ENCODE measurements at places on chromosomes 3 and 15.

DNA sequence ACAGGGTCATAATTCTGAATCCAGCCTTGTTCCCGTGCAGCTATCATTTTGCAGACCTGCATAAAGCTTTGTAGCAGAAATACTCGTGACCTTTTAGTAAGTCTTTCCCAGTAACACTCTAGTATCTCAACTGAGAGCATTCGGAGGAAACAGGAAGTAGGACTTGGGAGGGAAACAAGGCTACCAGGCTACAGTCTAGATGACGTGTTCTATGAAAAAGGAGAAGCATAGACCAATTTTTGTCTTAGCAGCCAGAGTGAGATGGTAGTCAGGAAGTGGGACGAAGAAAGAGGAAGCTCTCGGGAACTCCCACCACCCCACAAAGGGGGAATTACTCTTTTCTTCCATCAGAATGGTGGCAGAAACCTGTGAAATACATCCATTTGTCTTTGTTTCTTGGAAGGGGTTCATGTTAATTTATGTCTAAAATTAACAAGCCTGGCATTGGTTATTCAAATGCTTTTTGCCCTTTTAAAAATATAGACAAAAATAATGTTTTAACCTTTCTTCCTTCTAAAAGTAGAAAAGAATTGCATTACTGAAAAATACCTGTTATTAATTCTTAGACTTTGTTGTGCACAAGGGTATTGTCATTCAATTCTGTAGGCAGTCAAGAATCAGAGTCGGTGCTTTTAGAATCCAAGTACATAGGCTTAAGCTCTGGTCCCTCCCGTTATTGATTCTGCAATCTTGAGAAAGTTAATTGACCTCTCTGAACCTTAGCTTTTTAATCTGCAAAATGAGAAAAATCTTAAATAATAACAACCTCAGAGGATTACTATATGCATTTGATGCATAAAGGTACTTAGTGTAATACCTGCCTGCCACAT, 1.6 kb upstream of the SUCNR1 start:
- DNase-seq = no peak

DNA sequence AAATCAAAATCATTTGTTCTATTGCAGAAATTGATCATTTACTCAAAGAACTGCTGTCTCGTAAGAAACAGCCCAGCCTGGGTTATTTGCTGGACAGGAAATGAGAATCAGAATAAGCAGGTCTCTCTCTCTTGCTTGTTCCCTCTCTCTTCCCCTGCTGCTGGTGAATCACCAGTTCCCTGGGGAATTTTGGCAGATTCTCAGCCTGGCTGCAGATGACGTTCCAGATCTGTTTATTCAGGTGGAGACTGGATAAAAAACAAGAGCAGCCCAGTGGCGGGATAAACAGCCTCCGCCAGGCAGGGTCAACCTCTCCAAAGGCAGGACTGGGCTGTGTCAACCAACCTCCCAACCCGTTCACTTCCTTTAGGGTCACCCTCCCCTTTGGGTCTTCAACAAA, 72.1 kb downstream of the LRIG1 start:
- no peak for DNase-seq

GRCh38 chr3:4425707-4426106, 41.4 kb downstream of the SUMF1 start:
- DNase-seq = no peak

- no peak for DNase-seq
Measured at GRCh38 chr3:6491768-6492167, 369.1 kb upstream of the GRM7 start.

DNA sequence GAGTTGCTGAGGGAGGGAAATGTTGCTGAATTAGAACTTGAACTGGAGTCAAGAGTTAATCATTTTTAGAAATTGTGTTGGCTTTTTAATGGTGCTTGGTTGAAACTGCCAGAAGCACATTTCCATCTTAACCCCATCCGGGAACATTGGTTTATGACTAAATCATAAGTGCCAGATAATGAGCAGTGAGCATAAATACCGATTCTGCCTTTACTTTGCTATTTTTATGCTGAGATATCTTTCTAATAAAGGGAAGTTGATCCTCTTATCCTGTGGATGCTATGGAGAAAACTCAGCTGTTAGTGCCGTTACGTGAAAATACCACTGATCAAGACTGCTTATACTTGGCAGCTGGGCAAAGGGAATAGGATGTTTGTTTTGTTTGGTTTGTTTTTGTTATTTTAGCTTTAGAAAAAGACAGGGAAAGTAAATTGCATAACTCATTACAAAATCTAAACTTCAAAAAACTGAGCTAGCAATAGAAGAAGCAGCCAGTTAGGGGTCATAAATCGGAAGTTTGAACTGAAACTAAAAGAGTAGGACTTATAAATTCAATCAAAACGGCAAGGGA, 813.1 kb downstream of the NAALADL2 start:
- no peak for DNase-seq

DNA sequence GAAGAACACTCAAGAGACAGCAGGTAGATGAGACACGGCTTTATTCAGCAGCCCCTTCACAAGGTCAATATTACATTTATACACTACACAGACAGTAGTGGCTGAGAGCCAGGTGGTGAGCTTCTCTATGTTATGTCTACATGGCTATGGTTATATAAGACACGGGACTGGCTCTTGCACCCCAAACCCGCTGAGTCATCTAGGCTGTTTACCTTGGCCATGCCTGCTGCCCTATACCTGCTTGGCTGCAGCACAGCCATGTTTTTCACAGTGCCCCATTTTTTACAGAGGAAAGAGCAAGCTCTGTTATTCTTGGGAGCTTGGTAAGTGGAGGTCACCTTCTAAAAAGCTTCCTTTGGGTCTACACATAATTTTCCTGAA, 231.6 kb downstream of the IGSF11 start:
- no peak for DNase-seq

DNA sequence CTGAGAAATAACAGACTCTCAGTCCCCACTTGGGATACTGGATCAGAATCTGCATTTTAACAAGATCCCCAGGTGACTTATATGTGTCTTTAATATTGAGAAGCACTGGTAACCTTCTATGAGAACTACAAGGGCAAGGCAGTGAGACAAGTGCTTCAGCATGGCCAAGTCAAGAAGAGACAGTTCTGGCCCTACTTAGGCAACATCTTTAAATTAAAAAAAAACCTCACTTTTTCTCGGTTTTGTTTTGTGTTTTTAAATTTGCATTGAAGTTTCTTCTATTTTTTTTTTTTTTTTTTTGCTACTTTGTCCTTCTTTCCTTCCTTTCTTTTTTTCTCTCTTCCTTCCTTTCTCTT, 42.5 kb upstream of the SPTSSB start:
- DNase-seq = no peak

DNA sequence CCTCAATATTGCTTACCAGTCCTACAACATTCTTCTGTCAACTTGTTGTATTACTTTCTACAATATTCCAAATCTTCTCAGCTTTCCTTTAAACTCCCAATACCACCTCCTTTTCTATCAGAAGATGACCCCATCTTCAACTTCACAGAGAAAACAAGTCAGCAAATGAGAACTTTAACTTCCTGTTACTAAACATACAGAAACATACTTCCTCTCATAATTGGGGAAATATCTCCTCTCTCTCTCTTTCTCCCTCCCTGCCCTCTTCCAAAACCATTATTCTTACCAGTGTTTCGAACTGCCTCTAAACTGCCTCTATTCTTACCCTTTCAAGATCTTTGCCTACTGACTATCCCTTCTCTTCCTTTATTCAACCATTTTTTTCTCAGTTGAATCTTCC, 1.8 kb upstream of the SNAP23 start:
- DNase-seq = no peak

DNA sequence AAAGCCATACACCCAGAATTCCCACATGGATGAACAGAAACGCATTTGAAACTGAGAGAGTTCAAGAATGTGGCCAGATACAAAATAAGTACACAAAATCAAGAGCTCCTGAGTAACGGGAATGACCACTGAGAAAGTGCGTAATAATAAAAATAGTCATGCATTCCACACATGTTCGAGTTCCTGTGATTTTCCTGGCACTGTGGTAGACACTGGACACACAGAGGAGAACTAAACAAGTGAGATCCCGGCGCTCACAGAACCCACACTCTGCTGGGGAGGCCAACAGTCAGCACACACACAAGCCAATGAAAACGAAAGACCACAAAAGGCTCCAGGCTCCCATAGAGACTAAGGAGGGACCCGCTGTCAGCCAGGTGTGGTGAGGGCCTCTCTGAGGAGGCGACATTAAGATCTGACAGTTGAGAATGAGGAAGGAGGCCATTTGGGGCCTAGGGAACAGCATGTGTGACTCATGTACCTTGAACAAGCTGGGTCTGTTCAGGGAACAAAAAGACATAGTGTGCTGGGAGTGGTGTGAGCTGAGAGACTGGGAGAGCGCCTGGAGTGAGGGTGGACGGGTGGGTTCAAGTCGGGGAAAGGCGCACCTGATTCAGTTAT, 5.1 kb downstream of the FAM107A start:
- no peak for DNase-seq

DNA sequence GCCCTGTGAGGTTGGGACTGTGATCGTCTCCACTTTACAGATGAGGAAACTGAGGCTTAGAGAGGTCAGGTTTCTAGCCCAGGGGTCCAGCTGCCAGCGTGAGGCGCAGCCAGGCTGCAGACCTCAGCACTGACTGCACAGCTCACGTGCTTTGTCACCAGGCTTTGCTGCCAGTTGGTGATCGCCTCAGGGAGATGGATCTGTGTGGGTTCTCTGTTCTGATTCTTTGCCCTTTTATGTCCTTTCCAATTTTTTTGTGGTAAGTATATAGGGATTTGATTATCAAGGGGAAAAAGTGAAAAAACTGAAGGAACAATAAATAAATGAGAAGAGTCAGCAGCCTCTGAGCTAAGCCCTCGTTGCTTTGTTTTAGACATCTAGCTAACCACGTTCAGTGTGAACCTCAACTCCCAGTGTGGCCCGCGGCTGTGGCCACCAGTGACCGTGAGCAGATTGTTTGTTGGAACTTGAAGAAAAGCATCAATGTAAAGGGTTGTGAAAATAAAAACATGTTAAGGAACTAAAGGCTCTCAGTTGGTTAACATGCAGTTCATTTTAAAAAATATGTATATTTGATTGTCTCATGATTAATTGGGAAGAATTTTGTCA, 117.6 kb downstream of the PDE8A start:
- DNase-seq = no peak

GRCh38 chr15:65751431-65751830, 40.7 kb downstream of the DENND4A start:
- DNase-seq = no peak

- no peak for DNase-seq
Measured at GRCh38 chr3:42653560-42654330, at the start of gene ZBTB47. TSS of gene ZBTB47 (plus strand) at chr3:42653697. CDS start at chr3:42658356, 4,659 bp downstream.

- DNase-seq = no peak
Measured at GRCh38 chr15:89976246-89976600, 24.9 kb upstream of the ZNF710 start.

DNA sequence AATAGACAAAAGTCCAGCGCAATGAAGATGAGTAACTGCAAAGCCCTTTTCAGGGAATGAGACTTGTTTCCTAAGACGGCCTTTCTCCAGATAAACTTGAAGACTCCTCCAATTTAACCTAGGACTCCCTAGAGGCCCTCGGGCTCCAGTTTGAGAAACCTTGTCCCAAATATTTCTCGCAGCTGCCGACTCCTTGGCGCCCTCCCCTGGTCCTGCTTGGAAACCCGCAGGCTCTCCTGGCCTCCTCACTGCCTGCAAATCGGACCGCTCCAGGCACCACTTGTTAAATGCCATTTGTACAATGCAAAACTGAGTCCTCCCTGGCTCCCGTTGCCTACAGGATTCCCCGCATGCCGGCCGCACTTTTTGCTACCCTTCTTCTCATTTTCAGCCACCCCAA, 36.8 kb downstream of the MUC4 start:
- no peak for DNase-seq
